Cortex of kidney (tissue), 1 donor: ENCODE measurements at places on chromosomes 1 and 21.

GRCh38 chr21:46172863-46173528, 11.3 kb downstream of the SPATC1L start:
- no peak for DNase-seq

GRCh38 chr21:38913893-38914527, 108.3 kb downstream of the ETS2 start:
- DNase-seq = no peak

GRCh38 chr1:197799271-197799670, 24.0 kb upstream of the DENND1B start:
- no peak for DNase-seq

GRCh38 chr1:206911064-206911663, 10.6 kb downstream of the FCMR start:
- no peak for DNase-seq

DNA sequence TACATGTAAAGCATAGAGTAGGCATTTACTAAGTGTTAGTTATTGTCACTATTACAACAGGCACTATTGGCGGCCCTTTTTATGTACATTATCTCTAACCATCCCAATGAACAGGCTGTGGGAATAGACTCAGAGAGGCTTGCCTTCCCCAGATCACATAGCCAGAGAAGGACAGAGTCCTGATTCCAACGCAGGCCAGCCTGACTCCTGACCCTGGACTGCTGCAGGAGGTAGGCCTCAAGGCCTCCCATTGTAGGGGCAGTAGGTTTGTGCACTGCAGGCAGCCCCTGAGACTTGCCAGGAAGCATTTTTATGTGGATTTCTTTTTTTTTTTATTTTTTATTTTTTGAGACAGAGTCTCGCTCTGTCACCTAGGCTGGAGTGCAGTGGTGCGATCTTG, 6.4 kb upstream of the GFI1 start:
- no peak for DNase-seq

DNA sequence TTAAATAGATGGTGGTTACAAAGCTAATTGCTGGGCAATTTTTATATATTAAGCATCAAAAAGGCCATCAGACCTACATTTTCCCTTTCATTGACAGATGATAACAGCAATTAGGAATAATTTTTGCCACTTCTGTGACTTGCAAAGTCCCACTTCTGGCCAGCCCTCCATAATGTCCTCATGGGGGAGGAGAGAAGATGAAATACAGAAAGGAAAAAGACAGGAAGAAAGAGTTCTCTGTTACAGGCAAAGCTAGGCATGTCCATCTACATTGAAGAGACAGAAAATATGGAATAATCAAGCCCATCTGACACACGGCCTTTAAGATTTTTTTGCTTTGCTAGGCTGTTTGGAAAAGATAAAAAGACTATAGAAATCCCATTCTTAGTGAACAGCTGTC, 108.0 kb downstream of the ENAH start:
- DNase-seq = no peak

DNA sequence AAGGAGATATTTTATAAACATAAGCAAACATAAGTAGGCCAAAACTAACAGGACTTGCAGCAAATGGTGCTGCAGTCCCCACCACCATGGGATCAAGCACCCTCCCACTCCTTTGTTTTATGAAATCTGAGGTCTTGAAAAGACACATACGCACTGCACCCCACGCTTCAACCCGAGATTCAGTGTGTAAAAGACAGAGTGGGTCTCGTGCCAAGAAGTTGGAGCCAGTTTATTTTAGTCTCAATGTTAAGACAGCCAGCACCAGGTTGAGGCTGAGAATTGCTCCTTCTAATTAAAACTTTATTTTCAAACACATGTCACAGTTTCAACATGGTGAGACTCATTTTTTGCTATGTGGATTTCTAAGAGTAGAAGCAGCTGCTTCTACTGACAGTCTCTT, 139.1 kb upstream of the TIAM1 start:
- no peak for DNase-seq

- no peak for DNase-seq
Measured at GRCh38 chr21:46598581-46599572, 6.0 kb downstream of the S100B start.

- DNase-seq = no peak
Measured at GRCh38 chr1:221783936-221784335, 42.0 kb upstream of the DUSP10 start.

- DNase-seq = no peak
Measured at GRCh38 chr1:59034925-59035324, 251.1 kb upstream of the JUN start.

DNA sequence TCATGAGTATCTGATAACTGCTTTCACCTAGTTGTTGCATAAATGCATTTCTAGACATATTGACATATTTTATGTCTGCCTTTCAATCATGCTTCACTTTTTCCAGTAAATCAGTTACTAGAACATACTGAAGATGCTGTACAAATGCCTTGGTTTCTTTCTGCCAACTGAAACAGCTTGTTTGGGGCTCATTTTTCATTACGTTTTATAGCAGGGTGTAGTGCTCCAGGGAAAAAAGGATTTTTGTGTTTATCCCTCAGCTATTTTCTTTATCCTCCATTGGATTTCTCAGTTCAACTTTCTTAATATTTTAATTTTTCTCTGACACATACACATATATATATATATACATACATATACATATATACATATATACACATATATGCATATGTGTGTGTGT, 51.7 kb downstream of the IL23R start:
- no peak for DNase-seq

- DNase-seq = no peak
Measured at GRCh38 chr1:93200086-93200620, 19.6 kb downstream of the CCDC18 start.

DNA sequence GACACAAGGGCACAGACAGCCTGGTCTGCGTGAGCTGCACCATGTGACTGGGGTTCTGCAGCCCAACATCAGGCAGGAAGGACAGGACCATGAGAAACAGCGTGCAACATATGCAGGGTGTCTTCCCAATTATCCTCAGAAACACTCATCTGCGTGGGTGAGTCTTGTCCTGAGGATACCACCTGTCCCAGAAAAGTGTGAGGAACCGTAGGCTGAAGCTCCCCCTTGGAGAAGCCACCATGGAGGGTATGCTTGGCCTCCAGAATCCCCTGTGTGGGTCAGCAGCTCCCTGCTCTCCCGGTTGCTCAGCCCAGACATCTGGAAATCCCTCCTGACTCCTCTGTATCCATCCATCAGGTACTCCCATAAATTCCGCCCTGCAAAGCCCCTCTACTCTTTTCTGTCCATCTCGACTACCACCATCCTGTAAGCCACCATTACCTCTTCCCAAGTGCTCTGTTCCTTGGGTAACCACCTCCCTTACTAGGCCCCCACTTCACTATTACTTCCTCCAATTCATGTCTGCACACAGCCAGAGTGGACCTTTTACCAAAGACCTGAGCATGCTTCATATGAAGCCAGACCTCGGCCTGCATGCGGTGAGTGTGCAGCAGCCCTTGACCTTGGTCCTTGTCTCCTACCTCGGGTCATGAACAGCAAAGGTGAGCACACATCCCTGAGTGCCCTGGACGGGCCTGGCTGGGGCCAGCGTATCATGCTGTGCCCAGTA, 33.0 kb downstream of the ETS2 start:
- no peak for DNase-seq

- no peak for DNase-seq
Measured at GRCh38 chr1:182588500-182589396, at the start of gene RNASEL. Gene RNASEL, minus strand, starts transcription at chr1:182589256. Its CDS starts 2,450 bp downstream, at chr1:182586806.

DNA sequence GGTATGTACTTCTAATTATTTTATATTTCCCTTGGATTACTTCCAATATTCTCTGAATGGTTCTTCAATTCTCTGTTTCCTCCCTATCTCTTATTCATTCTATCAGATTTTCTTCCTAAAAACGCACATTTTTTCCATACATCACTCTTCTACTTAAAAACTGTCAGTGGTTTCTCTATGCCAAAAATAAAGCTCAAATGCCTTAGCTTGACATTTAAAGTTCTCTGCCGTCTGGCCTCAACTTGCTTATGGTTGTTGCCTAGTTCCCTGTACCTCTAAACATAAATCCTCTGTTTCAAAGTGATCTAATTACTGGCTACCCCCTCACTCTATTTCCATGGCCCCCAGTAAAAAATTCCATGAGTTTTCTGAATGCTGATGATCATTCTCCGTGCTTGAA, 671.0 kb upstream of the ADGRL2 start:
- DNase-seq = no peak

DNA sequence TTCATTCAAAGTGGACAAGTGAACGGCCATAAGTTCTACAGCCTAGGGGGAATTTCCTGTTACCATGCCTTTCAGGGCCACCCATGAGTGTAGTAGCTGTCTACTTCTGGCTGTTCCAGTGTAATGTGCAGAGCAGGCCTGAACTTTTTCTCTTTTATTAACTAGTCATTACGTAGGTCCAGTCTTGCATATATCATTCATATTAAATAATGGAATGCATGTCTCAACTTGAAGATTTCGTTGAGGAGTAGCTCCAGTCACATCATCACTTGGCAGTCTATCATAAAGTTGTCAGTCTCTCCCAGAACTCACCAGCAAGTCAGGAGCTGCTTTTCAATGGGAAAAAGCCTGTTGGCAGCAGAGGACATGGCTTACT, 12.0 kb upstream of the GIPC2 start:
- no peak for DNase-seq

DNA sequence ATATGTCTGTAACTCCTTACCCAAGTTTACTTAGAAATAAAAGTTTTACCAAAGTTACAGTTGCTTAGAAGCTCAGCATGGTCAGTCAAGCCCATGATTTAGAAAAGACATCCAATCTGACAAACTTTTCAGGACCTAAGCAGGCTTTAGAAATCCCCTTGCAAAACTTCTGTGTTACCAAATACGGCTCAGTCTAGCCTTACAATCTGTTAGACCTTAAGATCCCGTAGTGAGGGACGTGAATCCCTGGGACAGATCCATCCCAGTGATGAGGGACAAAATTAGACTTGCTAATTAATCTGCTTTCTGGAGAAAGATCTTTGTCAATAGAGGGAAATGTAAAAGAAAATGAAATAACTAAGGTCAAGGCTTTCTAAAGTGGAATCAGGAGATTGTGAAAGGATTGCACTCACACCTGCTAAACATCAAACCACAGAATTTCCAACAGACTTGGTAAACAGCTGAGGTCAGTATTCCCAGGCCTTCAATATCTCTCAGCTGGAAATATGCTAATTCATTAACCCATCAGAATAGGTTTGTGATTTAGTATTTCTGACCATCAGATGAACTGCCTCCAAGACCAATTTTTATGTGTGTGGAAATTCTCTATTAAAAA, 375.3 kb downstream of the DUSP10 start:
- no peak for DNase-seq

DNA sequence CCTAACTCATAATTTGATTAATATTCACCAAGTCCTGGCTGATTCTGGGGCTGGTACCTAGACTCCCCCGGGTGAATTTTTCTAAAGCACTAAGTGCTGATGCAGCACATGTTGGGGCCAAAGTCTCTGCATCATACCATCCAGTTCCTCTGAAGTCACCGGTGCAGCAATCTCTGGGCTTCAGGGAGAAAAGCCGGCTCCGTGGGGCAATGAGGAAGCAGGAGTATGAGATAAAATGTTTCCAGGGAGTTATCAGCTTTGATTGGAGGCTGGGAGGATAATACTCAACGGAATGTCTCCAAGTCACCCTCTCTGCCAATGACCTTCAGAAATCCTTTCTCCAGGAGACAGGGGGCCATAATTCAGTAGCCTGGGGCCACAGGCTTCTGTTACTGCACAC, 1.2 kb downstream of the FCAMR start:
- no peak for DNase-seq

- no peak for DNase-seq
Measured at GRCh38 chr1:246459221-246459620, 47.9 kb downstream of the SMYD3 start.

DNA sequence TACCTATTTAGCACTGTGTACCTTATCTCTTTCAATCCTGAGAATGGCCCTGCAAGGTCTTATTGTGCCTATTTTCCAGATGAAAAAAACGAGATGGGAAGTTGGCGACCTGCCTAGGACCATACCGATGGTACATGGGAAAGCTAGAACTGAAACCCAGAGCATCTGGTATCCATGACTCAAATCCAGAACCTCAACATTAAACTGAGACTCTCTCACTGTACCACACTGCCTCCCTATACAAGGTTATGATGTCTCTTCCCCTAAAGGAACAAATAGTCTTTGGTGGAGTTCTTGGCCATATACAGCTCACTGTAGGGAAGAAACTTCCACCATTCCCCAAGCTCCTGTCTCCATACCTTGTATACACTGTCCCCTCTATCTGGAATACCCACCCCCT, 110.7 kb downstream of the TNR start:
- no peak for DNase-seq

- no peak for DNase-seq
Measured at GRCh38 chr1:32742199-32742947, 39.8 kb upstream of the SYNC start.

GRCh38 chr1:81998165-81998564, 197.4 kb downstream of the ADGRL2 start:
- DNase-seq = no peak

- DNase-seq = no peak
Measured at GRCh38 chr1:41438711-41439110, 45.8 kb downstream of the EDN2 start.

GRCh38 chr1:73100216-73100615, 817.9 kb upstream of the NEGR1 start:
- DNase-seq = no peak
